ENCODE measurements at places on chromosomes 12 and 14.

- no peak for DNase-seq
These were observed 30.0 kb downstream of the TUNAR start for GRCh38 chr14:95906591-95906990.

- no peak for DNase-seq
These were observed 97.6 kb downstream of the GARIN6 start for GRCh38 chr12:99745121-99745520.

DNA sequence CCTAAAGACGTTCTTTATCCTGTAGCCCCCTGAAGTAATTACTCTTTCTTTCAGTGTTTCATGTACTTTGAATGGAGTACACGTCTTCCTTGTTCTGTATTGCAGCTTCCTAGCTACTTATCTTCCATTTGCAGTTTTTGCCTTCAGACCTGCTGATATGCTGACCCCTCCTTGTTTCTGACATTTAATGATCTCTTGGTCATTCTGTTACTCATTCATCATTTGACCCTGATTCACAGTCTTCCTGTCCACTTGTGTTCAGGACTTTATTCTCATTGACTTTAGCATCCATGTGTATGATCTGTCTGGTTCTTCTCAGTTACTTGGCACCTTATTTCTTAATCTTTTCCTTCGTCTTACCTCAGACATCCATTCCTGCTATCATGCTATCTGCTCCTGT lies 22.2 kb downstream of the CPSF2 start:
- no peak for DNase-seq

DNA sequence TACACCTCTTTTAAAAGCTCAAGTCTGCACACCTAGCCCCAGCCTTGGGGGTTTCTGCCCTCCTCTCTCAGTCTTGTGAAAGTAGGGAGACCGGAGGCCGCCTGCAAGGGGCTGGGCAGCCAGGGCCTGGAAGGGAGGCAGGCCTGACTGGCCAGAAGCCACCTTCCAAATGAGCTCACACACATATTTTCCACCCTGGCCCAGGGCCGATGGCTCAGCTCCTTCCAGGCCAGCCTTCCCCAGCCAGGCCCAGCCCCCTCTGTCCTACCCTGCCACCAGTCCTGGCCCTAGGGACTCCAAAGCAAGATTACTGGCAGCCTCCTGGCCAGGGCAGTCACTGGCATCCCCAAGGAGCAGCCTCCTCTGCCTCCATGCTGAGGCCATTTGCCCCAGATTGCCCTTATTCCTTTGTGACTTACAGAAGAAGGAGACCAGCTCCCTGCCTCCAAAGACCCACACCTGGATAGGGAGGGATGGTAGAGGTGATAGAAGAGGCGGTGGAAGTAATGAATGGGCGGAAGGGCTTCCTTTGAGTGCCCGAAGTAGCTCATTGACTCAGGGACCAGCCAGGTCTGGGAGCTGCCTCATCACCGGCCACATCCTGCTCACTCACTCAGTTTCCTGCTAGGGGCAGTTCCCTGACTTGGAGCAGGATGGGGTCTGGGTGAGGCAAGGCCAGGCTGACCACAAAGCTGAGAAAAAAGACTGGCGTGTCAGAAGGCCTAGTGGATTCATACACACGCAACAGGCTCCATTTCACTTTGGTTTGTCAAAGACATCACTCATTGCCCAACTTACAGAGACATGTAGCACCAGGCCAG lies 14.8 kb downstream of the MMP14 start:
- DNase-seq, result peak; percentile 89

- no peak for DNase-seq
These were observed 10.5 kb upstream of the PRMT5 start for GRCh38 chr14:22939684-22940083.

DNA sequence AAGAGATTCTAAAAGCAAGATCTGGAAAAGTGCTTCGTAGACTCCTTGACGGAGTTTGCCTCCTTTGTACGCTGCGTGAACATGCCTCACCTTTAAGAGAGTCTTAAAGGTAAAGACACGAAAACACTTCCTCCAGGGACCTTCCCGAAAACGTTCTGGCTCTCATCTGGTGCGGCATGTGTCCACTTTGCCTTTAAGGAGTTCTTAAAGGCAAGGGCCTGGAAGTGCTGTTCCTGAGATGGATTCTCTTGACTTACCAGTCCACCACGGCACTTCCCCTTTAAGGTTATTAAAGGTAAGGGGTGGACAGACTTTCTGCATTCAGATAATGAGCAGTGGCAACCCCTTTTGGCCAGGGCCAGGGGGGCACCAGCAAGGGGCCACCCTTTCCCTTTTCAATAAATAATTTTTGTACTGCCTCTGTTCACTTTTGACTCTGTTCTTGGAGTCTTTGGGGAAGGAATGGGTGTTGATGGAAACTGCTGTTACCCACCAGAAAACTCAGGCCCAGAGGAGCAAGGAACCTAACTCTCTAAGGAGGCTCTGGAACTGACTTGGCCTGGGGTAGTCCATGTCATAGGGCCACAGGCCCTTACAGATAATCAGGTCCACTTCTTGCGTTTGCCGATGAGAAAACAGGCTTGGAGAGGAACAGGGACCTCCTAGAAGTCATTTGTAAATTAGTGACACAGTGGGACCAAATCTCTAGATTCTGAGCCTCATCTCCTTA lies 4.4 kb downstream of the REM2 start:
- DNase-seq, result no peak

GRCh38 chr12:88958946-88959345 lies 378.7 kb upstream of the KITLG start:
- no peak for DNase-seq

DNA sequence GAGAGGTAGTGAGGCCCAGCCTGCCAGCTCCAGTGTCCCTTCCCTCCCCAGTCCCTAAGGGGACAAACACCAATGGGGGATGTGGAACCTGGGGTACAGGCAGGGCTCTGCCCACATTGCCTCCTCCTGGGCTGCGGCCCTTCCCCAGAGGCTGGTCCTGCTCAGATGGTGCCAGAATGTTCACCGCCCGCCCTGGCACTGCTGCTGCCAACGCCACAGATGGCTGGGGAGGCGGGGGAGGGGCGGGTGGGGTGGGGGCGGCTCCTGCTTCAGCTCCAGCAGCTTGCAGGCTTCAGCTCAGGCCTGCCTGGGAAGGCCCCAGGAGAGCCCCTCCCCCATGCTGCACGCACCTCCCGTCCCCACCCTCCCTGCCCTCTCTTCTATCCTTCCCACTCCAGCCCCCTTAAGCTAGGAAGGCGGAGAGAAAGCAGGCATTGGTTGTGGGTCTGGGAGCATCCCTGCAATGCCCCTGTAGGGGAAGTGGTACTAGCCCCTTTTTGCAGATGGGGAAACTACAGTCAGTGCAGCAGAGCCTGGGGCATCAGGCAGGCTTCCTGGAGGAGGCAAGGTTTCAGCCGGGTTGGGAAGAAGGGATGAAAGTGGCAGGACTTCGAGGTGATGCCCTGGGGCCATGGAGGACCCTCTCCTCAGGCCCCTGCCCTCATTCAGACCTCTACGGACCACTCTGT lies 2.0 kb upstream of the BEGAIN start:
- DNase-seq, result no peak

- no peak for DNase-seq
These were observed 152.7 kb downstream of the KCNK10 start for GRCh38 chr14:88170333-88170732.

GRCh38 chr14:52328276-52328675 lies 14.2 kb downstream of the PTGER2 start:
- no peak for DNase-seq

- no peak for DNase-seq
These were observed 131.5 kb upstream of the RTL1 start for GRCh38 chr14:101034986-101035385.

GRCh38 chr12:128078301-128078971 lies 188.5 kb upstream of the TMEM132C start:
- DNase-seq, result no peak

- no peak for DNase-seq
These were observed 30.1 kb upstream of the DHRS7 start for GRCh38 chr14:60195179-60195810.

- no peak for DNase-seq
These were observed 7.6 kb downstream of the KRT4 start for GRCh38 chr12:52806169-52806811.

- no peak for DNase-seq
These were observed 4.1 kb upstream of the TMEM120B start for GRCh38 chr12:121708313-121709063.

- no peak for DNase-seq
These were observed 15.3 kb downstream of the COL2A1 start for GRCh38 chr12:47989023-47989417.

DNA sequence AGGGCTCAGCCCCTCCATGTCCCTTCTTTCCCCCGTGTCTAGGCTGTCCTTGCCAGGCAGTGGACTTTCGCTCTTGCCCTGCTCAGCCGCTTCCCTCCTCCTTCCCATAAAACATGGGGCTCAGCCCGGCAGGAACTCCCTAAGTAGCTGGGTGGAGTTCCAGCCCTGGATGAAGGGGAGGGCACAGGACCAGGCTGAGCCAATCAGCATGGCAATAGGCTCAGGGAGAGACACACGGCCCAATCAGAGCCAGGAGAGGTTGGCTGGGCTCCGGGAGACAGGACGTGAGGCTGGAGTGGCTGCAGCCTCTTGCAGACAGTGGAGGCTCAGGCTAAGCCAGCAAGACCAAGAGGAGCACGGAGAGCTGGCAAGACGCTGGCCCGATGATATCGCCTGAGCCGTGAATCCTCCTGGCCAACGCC lies 54.3 kb downstream of the GALNT9 start:
- peak; percentile 4 for DNase-seq

Measured in heart right ventricle (tissue), 16 donors.